Uterine smooth muscle cell (primary cell): ENCODE measurements at places on chromosomes 3 and 15. TPM values are rescaled to one million over a fixed set of nuclear protein-coding genes. Genes with fewer than 3 reads are reported as not detected.

The GASK1A gene
- 2.2 and 3.9 TPM in 2 replicates for total RNA-seq

The FES gene
- total RNA-seq = 33.5 and 38.1 TPM in 2 replicates

The GOLGA8R gene
- total RNA-seq = 1.9 and 4.6 TPM in 2 replicates

The CASR gene
- total RNA-seq = not detected in 2 replicates

The ACTRT3 gene
- 3.7 and 4.2 TPM in 2 replicates for total RNA-seq

The PIERCE2 gene
- 0.55 and 1.6 TPM in 2 replicates for total RNA-seq

The SLC12A8 gene
- 3.2 and 6.9 TPM in 2 replicates for total RNA-seq

The TMEM45A gene
- 18.7 and 39.0 TPM in 2 replicates for total RNA-seq

The CTXND1 gene
- under 0.01 TPM in 2 replicates for total RNA-seq
